ENCODE measurements at places on chromosomes 1 and 21.

DNA sequence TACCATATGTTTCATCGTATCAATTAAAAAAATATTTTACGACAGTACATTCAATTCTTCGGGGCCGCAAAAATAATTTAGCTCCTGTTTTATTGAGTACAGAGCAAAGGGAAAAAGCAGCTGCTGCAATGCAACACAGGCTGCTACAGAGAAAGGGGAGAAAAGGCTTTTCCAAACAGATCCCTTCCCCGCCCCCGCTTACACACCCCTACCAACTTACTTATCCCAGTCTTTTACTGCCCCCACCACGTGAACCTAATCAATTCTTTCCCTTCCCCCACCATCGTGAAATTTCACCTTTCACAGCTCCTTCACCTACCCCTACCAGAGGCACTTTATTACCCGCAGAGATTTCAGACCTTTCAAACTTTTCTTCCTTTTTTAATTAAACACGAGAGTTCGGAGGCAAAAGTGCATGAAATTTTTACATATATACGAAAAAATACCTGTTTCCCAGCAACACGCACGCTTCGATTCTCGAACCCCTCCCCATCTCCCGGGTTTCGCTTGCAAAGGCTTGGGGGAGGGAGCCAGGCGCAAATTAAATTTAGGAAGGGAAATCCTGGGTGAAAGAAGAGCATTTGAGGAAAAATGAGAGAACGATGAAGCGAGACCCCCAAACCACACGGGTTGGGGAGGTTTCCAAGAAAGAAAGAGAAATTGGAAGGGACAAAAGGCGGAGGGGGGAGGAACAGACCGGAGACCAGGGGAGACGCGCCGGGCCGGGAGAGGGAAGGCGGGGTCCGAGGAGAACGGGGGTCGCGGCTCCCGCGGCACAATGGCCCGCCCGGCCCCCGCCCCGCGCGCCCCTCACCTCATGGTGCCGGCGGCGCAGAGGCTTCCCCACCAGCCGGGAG lies 823 bp downstream of the ENAH start:
- H3K36me3 ChIP-seq, result no peaks in the 10 kb centered on the region
- H3K4me3 ChIP-seq, result peak overlapping the region; percentile 53
- H3K27me3 ChIP-seq, result peaks cover 26% of the 10 kb centered on the region
- peaks cover 12% of the 10 kb centered on the region for H3K4me1 ChIP-seq
- no peak overlapping the region for H3K27ac ChIP-seq
- DNase-seq, result no peak

- H3K36me3 ChIP-seq, result no peaks in the 10 kb centered on the region
- DNase-seq, result no peak
- H3K27me3 ChIP-seq, result peaks cover 8% of the 10 kb centered on the region
- no peak overlapping the region for H3K27ac ChIP-seq
- no peaks in the 10 kb centered on the region for H3K4me1 ChIP-seq
Measured at GRCh38 chr1:29243871-29244200, 7.5 kb downstream of the PTPRU start.

GRCh38 chr1:82538876-82539275 lies 738.1 kb downstream of the ADGRL2 start:
- H3K27ac ChIP-seq, result no peak overlapping the region
- no peaks in the 10 kb centered on the region for H3K4me1 ChIP-seq
- no peak for DNase-seq
- no peak overlapping the region for H3K4me3 ChIP-seq
- H3K27me3 ChIP-seq, result no peaks in the 10 kb centered on the region
- no peaks in the 10 kb centered on the region for H3K36me3 ChIP-seq

GRCh38 chr1:174988986-174989385 lies 10.8 kb upstream of the CACYBP start:
- H3K27ac ChIP-seq, result no peak overlapping the region
- H3K4me3 ChIP-seq, result no peak overlapping the region
- DNase-seq, result no peak
- H3K4me1 ChIP-seq, result peaks cover 14% of the 10 kb centered on the region
- no peaks in the 10 kb centered on the region for H3K27me3 ChIP-seq

DNA sequence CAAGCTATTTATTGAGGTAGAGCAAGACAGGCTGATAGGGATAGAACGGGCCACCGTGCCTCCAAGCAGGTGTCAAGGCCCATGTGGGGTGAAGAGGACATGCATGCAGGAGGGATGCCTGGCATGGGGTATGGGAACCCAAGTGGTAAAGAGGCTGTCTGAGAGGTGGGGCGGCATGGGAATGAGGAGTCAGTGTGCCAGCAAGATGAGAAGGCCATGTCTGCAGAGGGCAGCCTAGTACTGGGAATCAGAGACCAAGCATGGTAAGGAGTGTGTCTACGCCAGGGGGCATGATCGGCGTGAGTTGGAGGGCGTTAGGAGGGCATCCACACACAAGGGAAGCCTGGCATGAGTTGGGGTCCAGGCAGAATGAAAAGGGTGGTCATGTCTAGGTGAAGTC lies 303.7 kb upstream of the PLD5 start:
- H3K4me3 ChIP-seq, result no peak overlapping the region
- DNase-seq, result no peak
- H3K27me3 ChIP-seq, result no peaks in the 10 kb centered on the region
- H3K36me3 ChIP-seq, result no peaks in the 10 kb centered on the region

- H3K4me1 ChIP-seq, result no peaks in the 10 kb centered on the region
- H3K27ac ChIP-seq, result no peak overlapping the region
- DNase-seq, result no peak
- no peaks in the 10 kb centered on the region for H3K27me3 ChIP-seq
Measured at GRCh38 chr1:76585980-76586674, 281.2 kb upstream of the ST6GALNAC5 start.

- no peak within 1 kb of the TSS for H3K27ac ChIP-seq
- no peaks in the 10 kb centered on the region for H3K27me3 ChIP-seq
- DNase-seq, result no peak
- no peaks in the 10 kb centered on the region for H3K36me3 ChIP-seq
Measured at GRCh38 chr1:108712606-108713150, at the start of gene FNDC7. TSS of gene FNDC7 (plus strand) at chr1:108712908. CDS start at chr1:108712934, 26 bp downstream.

GRCh38 chr1:195965036-195965435 lies 643.2 kb downstream of the KCNT2 start:
- no peak overlapping the region for H3K27ac ChIP-seq
- no peaks in the 10 kb centered on the region for H3K4me1 ChIP-seq
- no peak for DNase-seq
- no peak overlapping the region for H3K4me3 ChIP-seq

DNA sequence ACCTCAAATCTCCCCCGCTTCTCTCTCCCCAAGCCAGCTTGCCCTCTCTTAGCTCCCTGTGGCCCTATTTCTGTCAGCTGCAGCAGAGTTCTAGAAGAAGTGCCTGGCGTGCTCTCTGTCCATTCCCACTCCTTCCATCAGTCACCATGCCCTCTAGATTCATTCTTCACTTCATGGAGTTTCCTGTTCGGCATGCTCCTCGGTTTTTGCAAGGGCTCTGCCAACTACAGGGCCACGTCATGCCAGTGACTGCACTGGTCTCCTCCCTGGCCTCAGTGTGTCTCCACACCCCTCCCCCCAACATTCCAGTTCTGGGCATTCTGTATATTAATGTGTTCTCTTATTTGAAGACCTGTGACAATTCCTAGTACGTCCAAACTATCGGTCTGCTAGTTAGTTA lies 113.9 kb downstream of the SLC45A1 start:
- no peaks in the 10 kb centered on the region for H3K27me3 ChIP-seq
- H3K4me3 ChIP-seq, result no peak overlapping the region
- DNase-seq, result no peak
- H3K36me3 ChIP-seq, result no peaks in the 10 kb centered on the region
- no peak overlapping the region for H3K27ac ChIP-seq

- no peak overlapping the region for H3K27ac ChIP-seq
- no peaks in the 10 kb centered on the region for H3K27me3 ChIP-seq
- DNase-seq, result no peak
- no peaks in the 10 kb centered on the region for H3K4me1 ChIP-seq
Measured at GRCh38 chr21:16047904-16048303, 318.1 kb downstream of the USP25 start.

DNA sequence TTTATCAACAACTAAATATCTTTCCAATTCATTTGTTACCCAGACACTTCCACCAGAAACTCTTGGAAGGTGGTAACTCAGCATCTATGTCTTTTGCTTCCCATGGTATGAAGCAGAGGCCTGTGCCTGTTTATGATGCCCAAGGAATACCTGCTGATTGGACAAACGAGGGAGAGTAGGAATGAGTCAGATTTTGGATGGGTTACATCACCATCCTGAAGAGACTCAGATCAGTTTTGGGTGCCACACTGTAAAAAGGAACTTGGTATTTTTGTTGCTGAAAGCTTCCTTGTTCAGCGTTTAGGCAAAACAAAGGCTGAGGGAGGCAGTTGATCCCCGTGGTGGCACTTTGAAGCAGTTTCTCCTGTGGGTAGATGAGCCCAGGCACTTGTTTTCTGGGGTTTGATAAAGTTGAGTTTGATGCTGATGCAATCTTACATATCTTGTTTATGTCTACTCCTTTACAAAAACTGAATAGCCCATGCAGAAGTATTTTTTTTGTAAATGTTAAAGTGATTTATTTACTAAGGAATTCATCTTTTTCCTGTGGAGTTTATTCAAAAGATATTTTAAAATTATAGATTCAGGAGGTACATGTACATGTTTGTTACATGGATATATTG lies 26.7 kb upstream of the CYP4X1 start:
- H3K36me3 ChIP-seq, result no peaks in the 10 kb centered on the region
- H3K27me3 ChIP-seq, result no peaks in the 10 kb centered on the region

GRCh38 chr1:70509996-70510876 lies 99.2 kb downstream of the CTH start:
- no peaks in the 10 kb centered on the region for H3K27me3 ChIP-seq
- H3K4me3 ChIP-seq, result no peak overlapping the region
- peak; percentile 25 for DNase-seq
- H3K4me1 ChIP-seq, result no peaks in the 10 kb centered on the region

GRCh38 chr1:235075777-235076308 lies 52.8 kb downstream of the TOMM20 start:
- no peak overlapping the region for H3K27ac ChIP-seq
- no peaks in the 10 kb centered on the region for H3K27me3 ChIP-seq
- H3K4me3 ChIP-seq, result no peak overlapping the region
- DNase-seq, result no peak
- peaks cover 16% of the 10 kb centered on the region for H3K4me1 ChIP-seq
